ENCODE measurements at places on chromosomes 4 and X.

DNA sequence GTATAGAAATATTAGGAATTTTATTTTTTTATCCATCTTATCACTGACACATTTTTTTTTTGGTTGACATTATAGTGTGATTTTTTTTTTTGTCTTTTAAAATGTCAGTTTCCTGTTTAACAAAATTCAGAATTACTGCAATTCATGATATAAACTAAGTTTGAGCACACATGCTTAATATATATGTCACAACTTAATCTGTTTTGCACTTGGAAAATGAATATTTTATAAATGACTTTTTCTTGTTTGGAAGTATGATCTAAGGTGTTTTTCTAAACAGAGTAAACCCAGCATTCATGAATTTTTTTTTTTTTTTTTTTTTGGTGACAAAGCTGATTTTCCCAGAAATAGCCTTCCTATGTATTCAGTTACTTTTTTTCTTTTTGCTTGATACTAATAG lies 2.4 kb downstream of the SMARCA5 start:
- no peak for DNase-seq

DNA sequence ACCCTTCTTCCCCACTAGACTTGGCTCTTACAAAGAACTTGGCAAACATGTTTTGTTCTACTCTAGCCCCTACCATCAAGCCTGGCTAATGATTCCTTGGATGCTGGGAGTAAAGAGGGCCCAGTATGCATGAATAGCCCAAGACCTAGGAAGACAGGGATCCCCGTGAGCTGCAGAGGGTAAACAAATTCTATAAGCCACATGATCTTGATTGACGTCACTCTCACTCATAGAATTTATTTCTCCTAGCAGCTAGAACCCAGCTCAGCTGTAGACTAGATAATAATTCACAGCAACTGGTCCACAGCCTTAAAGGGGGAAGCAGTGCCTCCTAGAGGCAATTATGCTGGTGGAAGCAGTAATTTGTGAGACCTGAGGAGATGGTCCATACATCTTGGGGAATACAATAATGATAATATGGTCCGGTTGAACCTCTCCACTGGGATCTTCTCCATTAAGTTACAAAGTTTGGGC lies 16.1 kb upstream of the USO1 start:
- peak; percentile 87 for DNase-seq

DNA sequence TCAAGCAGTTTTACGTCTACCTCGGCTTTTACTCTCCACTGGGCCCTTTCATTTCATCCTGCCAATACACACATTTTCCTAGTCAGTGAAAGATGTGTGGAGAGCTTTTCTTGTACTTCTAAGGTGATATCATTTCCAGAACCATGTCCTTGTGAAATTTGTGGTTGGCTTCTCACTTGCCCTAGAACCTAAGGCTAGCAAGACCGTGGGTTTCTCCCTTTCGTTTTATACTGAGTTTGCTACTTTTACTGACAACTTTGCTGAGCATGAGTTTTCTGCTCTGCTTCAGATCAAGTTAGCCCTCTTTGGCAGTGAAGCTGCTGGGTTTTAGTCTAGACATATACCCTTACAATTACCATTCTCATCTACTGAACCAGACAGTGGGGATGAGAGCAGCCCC lies 95.7 kb upstream of the FRMPD4 start:
- no peak for DNase-seq

GRCh38 chr4:108561116-108561515 lies 59.3 kb upstream of the RPL34 start:
- no peak for DNase-seq

DNA sequence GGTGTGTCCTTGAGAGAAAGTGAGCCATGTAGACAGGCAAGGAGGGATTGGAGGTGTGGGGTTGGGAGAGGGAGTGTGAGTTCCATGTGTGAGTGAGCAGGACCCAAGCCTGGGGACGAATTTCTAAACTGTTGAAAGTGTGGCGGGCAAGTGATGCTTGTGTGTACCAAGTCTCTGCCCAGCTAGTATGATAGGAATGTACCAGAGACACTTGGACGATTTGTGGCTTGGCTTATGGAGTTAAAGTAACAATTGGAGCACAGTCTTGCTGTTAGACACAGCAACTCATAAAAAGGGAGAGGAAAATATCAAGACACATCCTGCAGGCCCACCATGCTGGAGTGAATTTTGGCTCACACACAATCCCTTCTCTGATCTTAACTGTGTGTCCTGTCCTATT lies 8.5 kb downstream of the PTTG2 start:
- no peak for DNase-seq

- no peak for DNase-seq
These were observed 86.3 kb upstream of the CLDN34 start for GRCh38 chrX:9880870-9881269.

- no peak for DNase-seq
These were observed 60.1 kb downstream of the CCSER1 start for GRCh38 chr4:90187148-90187884.

DNA sequence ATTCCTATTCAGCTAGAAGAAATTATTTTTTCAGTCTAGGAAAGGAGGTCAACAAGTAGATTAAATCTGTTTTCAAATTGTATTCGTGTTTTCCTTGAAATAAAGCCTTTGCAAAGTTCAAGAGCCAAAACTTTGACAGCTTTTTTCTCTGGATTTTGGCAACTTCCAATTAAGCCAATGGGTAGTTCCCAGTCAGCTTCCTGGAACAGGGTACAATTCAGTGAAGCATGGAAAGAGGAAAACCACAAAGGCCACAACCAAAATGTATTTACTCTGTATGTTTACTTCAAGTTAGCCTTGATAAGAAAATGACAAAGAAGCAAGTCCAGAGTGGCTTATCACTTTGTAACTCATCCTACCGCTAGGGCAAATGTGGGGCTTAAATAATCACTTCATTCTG lies 188.6 kb downstream of the COMMD8 start:
- DNase-seq, result no peak

GRCh38 chrX:137194164-137194563 lies 160.4 kb upstream of the GPR101 start:
- DNase-seq, result peak; percentile 72

DNA sequence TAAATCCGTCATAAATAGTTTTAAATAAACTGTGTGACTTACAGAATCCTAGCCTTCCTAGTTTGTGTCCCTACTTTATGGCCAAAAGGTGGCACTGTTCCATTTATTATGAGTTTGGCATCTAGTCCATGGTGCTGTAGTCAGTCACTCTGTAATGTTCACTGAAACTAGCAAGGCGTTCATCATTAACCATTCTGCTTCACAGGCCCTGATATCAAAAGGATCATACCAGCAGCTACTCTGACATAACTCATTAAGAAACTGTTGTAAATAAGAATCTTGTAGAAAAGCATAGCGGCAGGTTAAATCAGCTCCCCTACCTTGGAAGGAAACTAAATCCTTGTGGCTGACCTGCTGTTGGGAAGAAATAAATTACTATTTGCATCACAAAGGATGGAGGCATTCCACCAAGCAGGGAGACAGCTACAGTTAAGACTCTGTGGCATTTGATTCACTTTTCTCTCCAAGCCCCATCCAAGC lies 919.6 kb upstream of the DIAPH2 start:
- no peak for DNase-seq

GRCh38 chrX:150688911-150689451 lies 4.2 kb upstream of the MTMR1 start:
- no peak for DNase-seq

- DNase-seq, result no peak
These were observed 174.6 kb downstream of the VEGFC start for GRCh38 chr4:176618138-176618537.

DNA sequence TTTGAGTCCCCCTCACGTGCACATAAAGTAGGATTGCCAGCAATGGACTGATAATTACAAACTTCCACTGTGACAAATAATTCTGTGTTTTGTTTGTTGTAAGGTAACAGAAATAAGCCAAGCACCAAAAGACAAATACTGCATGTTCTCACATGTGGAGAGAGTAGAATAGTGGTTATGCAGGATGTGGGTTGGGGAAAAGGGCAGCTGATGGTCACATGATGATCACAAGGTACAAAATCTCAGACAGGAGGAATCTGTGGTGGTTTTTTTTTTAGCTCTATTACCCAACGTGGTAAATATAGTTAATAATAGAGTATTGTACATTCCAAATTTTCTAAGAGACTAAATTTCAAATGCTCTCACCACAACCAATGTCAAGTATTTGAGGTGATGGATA lies 182.3 kb downstream of the BANK1 start:
- DNase-seq, result no peak

DNA sequence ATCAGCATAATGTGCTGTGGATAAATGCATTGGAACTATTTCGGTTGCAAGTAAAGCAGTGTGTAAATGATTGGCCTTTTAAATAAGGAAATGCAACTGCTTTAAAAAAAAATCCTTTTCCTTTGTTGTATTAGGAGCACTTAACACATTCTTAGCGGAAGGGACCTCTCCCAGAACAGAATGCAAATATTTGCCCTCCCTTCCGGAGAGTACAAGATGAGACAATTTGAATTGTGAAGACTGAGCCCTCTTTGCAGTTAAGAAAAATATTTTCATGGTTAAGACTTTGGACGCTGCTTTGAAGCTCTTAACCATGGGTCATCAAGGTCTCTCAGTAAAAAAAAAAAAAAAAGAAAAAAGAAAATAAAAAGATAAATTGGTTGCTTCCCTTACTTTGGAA lies 9.5 kb upstream of the NOX1 start:
- no peak for DNase-seq

- peak; percentile 97 for DNase-seq
These were observed at the start of gene SEC24B for GRCh38 chr4:109433205-109434006. Gene SEC24B, plus strand, starts transcription at chr4:109433815. Its CDS starts 55 bp downstream, at chr4:109433870.

- DNase-seq, result no peak
These were observed 506.9 kb upstream of the PCDH10 start for GRCh38 chr4:132642016-132642817.

DNA sequence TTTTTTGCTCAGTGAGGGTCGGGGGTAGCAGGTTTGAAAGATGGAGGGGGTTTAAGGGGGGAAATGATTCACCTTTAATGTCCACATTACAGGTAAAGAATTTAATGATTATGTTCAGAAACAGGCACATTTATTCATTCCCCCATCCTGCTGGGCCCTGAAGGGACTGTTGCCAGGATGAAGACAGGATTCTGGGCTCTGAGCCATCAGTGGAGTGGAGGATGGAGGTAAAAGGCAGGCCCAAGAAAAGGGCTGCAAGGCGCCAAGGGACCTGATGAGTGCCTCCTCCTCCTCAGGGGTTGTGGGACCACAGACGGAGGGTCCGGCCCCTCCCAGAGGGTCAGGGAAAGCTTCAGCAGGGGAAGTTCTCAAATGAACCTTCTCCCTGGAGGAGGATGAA lies 40.4 kb upstream of the PROM1 start:
- no peak for DNase-seq

DNA sequence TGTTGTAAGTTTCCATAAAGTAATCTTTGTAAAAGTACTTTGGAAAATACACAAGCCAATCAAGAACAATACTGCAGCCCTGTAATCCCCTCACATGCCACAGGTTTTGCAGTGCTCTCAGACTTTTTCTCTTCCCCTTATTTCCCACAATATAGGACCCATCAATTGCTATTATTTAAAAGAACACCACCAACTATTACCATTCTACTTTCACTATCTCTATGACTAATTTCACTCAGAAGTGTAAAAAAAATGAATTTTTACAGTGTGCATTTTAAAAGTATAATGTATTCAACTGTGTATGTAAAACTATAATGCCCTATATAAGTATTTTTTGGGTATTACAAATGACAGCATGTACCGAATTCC lies 1.7 kb downstream of the ATP8A1 start:
- DNase-seq, result no peak

DNA sequence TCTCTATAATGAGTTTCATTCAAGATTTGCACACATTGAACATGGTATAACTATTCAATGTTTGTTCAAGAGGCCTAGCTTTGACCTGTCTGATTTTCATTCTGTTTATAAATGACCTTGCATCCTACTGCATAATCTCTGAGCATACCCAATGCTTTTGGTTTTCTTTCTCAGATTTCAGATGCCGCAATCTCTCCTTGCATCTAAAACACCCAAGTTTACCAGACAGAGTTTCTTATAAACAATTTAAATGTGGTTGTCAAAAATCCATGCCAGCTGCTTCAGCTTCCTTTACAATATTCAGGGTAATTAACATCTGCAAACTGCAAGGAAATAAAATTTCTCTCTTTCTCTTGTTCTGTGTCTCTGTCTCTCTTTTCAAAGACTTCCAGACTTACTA lies 123.0 kb upstream of the PCDH18 start:
- DNase-seq, result no peak

DNA sequence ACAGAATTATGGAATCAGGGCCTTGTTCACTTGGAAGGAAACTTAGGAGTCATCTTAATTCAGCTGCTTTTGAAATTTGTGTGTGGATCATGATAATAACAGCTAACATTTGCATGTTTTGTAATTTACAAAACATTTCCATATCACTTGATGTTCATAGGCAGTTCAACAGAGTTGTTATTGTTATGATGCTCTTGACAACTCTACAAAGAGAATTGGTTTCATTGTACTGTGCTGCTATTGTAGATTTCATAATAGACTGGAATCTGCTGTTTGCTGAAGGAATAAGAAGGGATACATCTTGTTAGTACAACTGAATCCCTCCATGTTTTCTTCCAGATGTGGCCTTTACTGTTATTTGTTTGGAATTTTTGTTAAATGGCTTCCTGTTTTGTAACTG lies 83.5 kb downstream of the CNKSR2 start:
- no peak for DNase-seq

GRCh38 chr4:140630246-140630645 lies 61.5 kb upstream of the UCP1 start:
- DNase-seq, result no peak

- no peak for DNase-seq
These were observed 658.7 kb upstream of the DIPK2B start for GRCh38 chrX:45859407-45859806.

DNA sequence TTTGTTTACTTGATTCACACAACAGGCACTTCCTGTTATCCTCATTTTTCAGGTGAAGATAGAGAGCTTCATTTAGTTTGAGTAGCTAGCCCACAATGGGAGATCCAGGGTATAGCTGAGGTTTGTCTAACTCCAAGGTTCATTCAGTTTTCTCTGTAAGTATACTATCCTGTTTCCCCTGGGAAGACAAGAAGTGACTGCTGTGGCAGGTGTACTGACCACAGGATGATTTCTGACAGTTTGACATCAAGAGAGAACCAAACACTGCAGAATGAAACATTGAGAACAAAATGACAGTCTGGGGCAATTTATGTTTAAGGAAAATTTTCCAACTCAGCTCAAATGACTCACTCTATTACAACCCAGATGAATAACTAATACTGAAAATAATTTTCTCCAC lies 958.0 kb downstream of the STPG2 start:
- no peak for DNase-seq

- DNase-seq, result no peak
These were observed 47.1 kb upstream of the CLNK start for GRCh38 chr4:10731690-10732089.

DNA sequence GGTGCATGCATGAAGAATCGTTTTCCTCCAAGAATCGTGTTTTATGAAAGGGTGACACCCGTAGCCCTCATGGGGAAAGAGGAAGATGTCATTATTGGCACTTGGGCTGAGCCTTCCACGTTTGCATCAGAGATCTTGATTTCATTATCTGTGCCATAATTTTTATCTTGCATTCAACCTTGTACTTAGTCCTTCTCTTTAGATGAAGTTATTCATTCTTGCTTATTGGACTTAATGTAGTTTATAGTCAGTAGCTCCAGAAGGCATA lies 66.8 kb downstream of the GAB1 start:
- no peak for DNase-seq

GRCh38 chrX:69221239-69222102 lies 56.2 kb upstream of the PJA1 start:
- DNase-seq, result no peak
